Activated gamma-delta T cell (primary cell): ENCODE measurements at places on chromosomes 4 and X.

GRCh38 chrX:136619899-136620505 lies 28.0 kb upstream of the CD40LG start:
- no peak for DNase-seq

DNA sequence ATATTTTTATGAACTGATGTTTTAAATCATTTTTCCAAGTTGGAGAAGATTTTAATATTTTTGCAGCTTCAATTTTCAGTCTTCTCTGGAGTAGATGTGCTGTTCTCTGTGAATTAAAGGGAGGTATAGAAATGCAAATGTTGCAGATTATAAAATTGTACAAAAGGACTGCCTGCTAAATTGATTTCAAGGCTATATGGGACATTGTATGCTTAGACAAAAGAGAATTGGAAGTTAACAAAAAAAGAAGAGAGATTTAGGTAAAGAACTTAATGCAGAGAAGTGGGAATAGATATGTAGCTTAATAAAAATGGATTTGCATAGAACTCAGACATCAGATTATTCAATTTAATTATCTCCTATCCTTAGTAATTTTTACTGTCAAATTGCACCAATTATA lies 403.3 kb downstream of the ZIC3 start:
- no peak for DNase-seq

- DNase-seq, result no peak
These were observed 15.5 kb downstream of the ZFYVE28 start for GRCh38 chr4:2402941-2403340.

DNA sequence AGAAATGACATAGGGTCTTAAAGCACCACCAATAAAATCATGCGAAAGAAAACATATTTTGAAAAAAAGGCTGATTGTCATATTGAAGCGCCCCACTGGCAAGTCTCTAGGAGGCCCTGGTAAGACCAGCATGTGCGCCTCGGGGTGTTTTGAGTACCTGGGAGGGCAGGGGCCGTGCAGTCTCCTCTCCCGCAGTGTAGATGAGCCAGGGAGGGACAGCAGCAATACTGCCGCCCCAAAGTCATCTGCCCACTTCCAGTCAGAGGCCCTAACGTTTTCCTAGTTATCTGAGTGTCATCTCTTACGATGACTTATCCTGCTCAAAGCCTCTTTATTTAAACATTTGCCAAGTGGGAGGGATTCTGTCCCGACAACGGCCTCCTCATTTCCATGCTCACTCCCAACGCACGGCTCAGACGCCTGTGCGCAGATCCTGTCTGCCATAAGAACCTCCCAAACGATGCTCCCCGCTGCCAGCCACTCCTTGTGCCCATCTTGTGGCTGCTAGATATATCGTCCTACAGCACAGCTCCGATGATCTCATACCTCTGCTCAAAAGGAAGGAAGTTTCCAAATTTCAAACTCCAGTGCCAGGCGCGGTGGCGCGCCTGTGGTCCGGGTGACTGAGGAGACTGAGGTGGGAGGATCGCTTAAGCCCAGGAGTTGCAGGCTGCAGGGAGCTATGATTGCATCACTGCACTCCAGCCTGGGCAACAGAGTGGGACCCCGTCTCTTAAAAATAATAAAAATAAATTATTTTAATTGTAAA lies 17.2 kb upstream of the SCRG1 start:
- peak; percentile 3 for DNase-seq

DNA sequence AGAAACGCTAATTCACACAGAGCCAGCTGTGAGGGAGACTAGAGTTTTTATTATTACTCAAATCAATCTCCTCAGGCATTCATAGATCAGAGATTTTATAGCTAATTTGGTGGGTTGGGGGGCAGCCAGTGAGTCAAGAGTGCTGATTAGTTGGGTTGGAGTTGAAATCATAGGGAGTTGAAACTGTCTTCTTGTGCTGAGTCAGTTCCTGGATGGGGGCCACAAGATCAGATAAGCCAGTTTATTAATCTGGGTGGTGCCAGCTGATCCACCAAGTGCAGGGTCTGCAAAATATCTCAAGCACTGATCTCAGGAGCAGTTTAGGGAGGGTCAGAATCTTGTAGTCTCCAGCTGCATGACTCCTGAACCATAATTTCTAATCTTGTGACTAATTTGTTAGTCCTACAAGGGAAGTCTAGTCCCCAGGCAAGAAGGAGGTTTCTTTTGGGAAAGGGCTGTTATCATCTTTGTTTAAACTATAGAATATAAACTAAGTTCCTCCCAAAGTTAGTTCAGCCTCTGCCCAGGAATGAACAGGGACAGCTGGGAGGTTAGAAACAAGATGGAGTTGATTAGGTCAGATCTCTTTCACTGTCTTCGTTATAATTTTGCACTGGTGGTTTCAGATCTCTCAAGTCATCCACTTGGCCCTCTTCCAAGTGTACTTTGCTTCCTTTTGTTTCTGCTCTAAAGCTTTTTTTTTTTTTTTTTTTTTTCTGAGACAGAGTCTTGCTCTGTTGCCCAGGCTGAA lies 5.4 kb upstream of the NAA11 start:
- no peak for DNase-seq

DNA sequence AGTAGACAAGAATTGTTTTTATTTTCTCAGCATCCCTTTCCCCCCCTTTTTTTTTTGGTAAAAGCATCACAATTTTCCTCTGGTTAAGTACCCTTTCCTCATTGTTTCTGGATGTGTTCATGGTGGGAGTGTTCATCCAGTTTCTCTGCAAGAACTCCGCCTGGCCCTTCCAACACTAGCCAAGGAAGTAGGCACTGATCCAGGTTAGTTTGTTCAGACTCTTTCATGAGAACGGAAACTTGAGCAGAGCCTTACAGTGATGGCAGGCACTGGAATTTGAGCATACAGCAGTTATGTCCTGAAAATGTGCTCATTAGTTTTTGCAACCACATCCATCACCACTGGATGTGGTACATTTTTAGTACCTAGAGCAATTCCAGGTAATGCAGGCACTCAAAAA lies 336.1 kb upstream of the BOD1L1 start:
- no peak for DNase-seq

DNA sequence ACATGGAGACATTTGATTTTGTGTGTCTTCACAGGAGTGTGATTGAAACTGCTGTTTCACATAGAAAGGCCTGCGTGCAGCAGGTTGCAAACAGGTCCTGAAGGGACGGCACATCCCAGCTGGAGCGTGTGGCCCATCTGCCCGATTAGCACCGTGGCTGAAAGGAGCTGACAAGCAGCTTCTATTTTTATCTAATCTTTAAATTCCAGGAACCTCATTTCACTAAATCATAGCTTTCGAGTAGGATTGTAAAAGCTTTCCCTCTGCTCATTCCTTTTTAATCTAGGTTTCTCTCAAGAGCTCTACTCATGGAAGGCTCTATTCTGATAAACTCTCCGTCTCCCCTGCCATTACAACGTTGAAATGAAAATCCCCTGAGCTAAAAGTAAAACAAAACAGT lies 106.8 kb downstream of the FSTL5 start:
- no peak for DNase-seq
